NCI-H460 (cell line): ENCODE measurements at places on chromosomes 11 and 22. TPM values are rescaled to one million over a fixed set of nuclear protein-coding genes. Genes with fewer than 3 reads are reported as not detected.

DNA sequence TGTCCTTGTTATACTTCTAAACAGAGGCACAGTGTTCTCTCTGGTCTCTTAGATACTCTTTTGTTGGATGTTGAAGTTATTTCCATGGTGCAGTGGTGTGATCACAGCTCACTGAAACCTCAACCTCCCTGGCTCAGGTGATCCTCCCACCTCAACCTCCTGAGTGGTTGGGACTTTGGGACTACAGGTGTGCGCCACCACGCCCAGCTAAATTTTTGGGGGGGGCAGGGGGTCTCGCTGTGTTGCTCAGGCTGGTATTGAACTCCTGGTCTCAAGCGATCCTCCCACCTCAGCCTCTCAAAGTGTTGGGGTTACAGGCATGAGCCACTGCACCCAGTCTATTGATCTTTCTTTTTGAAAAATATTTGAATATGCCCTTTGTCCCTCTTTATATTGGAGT, 14.9 kb downstream of the ZNF74 start:
- DNase-seq: no peak

DNA sequence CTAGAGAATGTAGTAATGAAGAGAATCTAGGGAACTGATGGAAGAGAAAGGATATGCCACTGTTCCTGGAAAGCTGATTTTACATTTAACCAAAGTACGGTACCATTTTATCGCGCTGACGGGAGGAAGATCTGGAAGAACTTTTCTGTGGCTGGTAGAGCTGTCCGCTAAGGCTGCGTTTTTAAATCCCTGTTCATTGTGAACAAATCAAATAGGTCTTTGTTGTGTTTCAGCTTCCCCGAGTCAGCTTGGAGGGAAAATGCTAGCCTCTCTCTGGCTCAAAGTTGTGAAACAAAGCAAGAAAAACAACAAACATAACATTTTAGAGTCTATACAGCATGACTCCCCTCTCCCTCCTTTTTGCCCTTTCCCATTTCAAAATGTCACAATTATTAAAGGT, 34.4 kb downstream of the FBXO7 start:
- DNase-seq: no peak

DNA sequence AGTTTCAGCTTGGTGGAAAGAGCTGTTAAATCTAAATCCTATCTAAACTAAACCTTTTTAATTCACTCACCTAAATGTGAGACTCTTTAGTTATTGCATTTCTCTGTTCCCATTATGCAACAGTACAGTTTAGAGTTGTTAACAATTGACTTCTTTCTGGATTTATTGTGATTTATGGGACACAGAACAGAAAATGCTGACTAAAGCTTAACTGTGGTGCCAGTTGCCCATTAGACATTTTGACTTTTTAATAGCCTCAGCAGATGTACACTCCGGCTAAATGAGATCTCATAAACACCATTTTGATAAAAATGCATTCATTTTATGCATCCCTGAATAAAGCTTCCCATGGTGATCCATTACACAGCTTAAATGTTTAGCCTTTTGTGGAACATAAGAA, 356.6 kb downstream of the CASP12 start:
- DNase-seq: no peak

DNA sequence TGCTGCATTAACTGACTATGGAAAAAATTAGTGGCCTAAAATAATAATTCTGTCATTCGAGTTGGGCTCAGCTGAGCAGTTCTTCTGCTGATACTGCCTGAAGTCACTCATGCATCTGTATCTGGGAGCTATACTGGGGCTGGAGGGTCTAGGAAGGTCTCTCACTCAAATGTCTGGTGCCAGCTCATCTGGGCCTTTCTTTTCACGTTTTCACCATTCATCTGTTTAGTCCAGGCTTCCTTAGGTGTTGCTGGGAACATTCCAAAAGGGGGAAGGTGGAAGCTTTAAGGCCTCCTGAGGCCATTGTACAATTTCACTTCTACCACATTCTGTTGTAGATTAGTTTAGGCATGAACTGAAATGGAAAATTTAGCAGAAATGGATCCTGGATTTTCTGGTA, 28.0 kb downstream of the YAP1 start:
- DNase-seq: no peak

- no peak for DNase-seq
These were observed 60.9 kb downstream of the ENTHD1 start for GRCh38 chr22:39832627-39833074.

- no peak for DNase-seq
These were observed 94.0 kb downstream of the APOL5 start for GRCh38 chr22:35811670-35812069.

GRCh38 chr11:12195768-12196167, 85.4 kb downstream of the MICAL2 start:
- no peak for DNase-seq

DNA sequence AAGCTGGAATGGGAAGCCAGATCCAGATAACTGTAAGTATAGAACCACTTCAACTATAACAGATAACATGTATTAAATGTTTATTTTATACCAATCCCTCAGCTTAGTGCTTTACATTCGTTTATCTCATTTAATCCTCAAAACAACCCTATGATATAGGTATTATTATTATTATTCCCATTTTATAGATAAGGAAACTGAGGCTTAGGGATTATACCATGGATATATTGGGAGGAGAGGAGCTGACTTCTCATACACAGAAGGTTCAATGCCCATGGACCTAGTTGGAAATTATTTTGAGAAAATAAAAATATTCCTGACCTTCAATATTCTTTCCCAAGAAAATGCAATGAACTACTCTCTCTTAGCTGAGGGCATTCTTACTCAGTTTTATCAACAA, 140.4 kb upstream of the C11orf58 start:
- DNase-seq: no peak

DNA sequence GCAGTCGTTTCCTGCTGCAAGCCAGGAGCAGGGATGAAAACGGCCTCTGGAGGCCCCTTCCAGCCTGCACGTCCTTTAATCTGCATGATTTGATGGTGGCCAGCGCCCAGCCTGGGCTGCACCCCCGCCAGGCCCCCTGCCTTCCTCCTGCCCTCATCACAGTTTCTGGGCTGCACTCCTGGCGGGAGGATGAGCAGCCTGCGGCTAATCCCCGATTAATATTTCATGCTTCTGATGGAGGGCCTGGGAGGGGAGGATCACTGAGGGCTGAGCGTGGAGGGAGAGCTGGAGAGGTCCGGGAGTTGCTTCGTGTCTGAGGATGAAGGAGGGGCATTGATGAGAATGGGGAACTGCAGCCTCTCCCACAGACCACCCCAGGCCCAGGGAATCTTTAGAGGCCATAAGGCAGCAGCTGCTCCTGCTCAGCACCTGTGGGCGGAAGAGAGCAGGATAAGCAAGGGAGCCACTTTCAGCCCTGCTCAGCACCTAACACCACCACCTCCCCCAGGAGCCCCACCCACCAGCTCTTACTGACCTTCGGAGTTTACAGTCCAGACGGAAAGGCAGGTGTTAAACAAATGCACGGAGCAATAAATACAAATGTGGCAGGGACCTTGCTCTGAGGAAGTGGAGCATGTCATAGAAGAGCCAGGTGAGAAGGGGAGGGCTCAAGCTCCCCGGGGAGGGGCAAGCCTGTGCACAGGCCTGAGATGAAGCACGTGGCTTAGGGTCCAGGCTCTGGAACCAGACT, 135.0 kb upstream of the NECTIN1 start:
- no peak for DNase-seq

DNA sequence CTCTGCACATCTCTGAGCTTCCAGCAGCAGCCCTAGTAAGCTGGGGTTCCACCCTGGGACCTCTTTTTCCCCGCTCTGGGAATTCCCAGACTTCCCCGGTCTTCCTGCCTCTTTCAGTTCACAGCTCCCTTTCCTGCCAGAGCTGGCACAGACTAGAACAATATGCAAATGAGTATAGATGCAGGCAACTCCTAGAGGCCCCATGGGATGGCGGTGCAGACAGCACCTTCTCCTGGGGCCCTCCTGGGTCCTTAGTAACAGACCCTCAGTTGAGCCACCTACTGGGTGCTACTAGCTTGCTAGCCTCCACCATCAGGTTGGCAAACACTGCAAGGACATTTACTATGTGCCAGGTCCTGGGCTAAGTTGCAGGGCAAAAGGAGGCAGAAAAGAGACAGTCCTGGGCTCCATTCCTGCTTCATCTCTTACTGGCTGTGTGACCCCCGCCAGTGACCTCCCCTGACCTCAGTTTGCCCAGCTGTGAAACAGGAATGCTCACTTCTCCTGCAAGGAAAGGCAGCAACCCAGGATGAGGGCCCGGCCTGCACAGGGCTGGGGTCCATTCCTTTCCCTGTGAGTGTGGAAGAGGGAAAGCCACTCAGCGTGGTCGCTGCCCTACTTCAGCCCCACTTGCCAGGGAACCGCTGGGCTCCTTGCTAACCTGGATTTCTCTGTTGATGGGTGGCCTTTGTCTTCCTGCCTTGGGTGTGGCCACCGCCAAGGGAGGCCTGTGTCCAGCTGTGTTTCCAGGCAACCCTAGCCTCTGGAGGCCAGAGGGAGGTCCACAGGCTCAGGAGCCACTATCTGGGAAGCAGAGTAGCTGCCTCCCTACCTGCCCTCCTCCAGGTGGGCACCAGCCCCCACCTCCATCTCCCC, 7.3 kb downstream of the RELT start:
- no peak for DNase-seq

DNA sequence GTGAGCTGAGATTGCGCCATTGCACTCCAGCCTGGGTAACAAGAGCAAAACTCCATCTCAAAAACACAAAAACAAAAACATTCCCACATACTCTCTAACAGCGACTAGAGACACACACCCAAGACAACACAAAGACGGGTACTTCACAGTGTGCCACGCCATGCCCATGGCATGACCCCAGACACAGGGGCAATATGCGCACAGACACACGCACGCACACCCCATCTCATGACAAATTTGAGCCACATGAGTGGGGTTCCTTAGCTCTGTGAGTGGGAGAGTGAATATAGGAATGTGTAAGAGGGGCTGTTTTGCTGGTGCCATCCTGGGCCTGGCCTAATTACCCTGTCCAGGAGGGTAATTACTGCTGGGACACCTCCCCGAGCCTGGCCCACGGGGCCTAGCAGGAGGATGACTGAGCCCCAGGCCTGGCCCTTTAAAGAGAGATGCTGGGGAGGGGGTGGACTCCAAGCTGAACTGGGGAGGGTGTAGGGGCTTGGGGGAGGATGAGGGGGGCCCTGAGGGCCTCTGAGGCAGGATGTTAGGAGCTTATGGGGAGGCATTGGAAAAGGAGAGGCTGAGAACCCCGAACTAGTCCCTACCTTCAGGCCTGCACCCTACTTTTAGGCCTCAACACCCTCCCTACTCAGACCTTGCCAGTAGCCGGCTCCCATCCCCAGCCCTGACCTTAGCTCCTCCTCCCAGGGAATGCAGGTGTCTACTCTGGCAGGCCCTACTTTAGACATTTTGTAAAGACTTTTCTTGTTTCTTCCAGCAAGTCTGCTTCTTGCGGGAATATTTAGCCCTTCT, 1.5 kb downstream of the LTBP3 start:
- DNase-seq: no peak

DNA sequence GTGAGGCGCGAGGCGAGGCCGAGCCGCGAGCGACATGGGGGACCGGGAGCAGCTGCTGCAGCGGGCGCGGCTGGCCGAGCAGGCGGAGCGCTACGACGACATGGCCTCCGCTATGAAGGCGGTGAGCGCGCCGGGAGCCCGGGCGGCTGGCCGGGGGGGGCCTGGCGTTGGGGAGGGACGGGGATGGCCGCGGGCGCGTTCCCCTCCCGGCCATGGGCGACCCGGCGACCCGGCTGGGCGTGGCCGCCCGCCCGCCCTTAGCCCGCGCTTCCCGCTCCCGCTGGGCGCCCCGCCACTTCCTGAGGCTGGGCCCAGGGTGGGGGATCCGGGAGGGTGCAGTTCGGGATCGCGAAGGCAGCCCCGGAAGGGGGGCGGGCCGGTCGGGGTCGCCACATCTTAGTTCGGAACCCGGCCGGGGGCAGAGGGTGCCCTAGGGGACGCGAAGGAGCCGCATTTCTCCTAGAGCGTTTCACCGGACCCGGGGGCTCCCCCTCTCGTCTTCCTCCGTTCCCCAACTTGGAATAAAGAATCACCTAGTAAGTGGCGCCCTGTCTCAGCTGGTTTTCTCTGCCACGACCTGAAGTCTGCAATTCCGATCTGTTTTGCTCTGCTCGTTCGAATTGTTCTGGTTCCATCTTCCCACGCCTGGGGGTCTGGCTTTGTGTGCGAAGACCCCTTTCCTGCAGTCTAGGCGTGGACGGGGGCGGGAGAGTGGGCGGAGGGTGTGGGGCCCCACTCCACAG, 536 bp downstream of the YWHAH start:
- no peak for DNase-seq

DNA sequence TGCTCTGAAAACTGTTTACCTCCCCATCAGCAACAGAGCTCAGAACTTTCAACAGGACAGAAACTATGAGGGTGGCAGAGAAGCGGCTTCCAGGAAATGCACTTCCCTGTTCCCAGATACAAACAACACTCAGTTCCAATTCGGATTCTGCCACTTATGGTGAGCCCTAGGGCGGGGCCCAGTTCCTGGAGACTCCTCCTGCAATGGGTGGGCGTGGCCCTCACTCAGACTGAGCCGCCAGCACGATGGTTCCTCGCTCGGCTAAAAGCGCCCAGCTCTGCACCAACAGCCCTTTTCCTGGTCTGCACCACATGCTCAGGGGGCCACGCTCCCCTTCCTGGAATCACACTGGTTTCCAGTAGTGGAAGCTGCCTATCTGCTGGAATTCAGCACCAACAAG, 314.1 kb downstream of the CTTN start:
- no peak for DNase-seq

DNA sequence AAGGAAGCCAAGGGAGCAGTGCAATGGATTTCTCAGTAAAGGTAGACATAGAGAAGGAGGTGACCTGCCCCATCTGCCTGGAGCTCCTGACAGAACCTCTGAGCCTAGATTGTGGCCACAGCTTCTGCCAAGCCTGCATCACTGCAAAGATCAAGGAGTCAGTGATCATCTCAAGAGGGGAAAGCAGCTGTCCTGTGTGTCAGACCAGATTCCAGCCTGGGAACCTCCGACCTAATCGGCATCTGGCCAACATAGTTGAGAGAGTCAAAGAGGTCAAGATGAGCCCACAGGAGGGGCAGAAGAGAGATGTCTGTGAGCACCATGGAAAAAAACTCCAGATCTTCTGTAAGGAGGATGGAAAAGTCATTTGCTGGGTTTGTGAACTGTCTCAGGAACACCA, 6.6 kb downstream of the TRIM22 start:
- no peak for DNase-seq

GRCh38 chr22:38202437-38203089, 769 bp downstream of the MAFF start:
- peak; percentile 34 for DNase-seq

The ZNF280A gene
- 0.75 and 0.89 TPM in 2 replicates for total RNA-seq

The DNAJB13 gene
- not detected in 2 replicates for total RNA-seq

The TRIM29 gene
- not detected in 2 replicates for total RNA-seq
